Stimulated activated CD4-positive, alpha-beta T cell treated with anti-CD3 and anti-CD28 coated beads, TNF-alpha, amount 100 ng/mL, for 4 hours (primary cell): ENCODE measurements at places on chromosomes 12 and 14.

- no peak for DNase-seq
Observed at GRCh38 chr14:56632195-56632594, 52.6 kb downstream of the TMEM260 start.

DNA sequence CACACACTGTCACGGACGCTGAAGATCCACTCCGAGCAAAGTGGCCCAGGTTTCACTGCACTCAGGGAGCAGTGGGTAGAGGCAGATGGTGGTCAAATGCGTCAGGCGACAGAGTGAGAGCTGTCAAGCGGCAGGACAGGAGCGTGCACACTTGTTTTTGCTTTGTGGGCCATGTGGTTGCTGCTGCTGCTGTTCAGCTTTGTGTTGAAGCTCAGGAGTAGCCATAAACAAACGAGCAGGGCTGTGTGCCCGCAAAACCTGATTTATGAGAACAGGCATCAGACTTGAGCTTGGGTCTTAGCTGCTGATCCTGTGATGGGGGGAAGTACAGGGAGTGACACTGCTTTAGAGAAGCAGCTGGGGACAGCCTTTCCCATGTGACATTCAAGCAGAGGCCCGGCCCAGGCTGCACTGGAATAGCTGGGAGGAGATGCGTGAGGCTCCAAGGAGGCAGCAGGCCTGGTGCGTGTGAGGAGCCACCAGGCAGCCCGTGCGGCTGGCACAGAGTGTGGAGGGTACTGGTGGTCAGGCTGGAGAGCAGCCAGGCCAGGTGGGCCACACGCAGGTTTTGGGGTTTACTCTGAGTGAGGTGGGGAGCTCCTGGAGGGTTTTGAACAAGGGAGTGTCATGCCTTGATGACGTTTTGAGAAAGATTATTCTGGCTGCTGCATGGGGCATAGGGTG, 31.1 kb upstream of the ASPG start:
- DNase-seq: no peak

- DNase-seq: no peak
Observed at GRCh38 chr12:23359975-23360701, 589.3 kb downstream of the SOX5 start.

GRCh38 chr12:20601668-20602280, 93.4 kb upstream of the SLCO1C1 start:
- DNase-seq: no peak
